CD4-positive, CD25-positive, alpha-beta regulatory T cell (primary cell): ENCODE measurements at places on chromosomes 6 and 20. TPM values are rescaled to one million over a fixed set of nuclear protein-coding genes. Genes with fewer than 3 reads are reported as not detected.

Gene WFDC11
- total RNA-seq = not detected

Gene DDO
- total RNA-seq = not detected

GRCh38 chr6:23184351-23184750 lies 615.0 kb downstream of the HDGFL1 start:
- no peak for DNase-seq

- no peak for DNase-seq
These were observed 91.8 kb downstream of the CAP2 start for GRCh38 chr6:17485181-17485580.

GRCh38 chr20:36352843-36353553 lies 46.9 kb downstream of the DLGAP4 start:
- DNase-seq = no peak

Gene TBP
- total RNA-seq = 16.5 TPM

DNA sequence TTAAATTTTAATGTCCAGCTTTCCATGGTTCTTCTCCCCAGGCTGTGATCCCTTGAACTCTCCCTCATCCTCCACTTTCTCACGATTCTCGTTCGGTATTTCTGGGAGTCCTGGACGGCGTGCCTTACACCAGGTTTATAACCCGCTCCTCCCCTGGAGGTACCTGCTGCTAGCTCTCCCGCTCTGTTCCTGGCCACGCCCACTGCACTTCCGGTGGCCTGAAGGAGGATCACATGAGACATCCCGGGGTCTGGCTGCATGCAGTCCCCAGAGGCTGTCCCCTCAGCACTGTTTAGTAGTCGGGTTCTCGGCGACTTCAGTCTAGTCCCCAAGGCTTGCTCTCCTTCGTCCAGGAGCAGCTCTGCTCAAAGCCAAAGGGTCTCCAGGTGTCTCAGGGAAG lies 28.4 kb upstream of the GCLC start:
- no peak for DNase-seq

Gene ZBTB46
- total RNA-seq = 0.49 TPM

DNA sequence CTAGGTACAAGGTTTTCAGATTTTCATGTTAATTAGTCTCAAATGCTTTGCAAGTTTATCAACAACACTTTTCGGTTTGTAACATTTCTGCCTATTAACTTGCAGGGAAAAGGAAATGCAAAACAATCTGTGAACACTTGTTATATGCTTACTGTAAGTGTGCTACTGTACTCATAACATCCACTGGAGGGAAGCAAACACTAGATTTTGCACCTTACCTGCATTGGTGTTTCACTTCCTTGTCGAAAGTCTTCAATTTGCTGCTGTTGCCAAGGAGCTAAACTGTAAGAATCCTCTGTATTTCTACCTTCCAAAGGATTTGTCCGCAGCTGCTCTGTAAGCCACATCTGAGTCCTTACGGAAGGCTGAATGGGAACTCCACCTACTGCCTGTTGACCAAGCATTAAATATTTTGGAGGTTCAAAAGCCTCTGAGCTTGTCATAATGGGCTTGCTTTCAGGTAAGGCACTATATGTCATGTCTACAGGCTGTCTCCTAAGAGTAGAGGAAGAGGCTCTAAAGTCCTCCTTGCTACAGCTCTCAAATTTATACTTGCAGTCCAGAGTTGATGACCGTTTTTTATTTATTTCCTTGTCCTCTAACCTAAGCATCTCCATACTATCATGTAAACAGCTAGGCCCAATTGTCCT lies 17.3 kb downstream of the PLN start:
- DNase-seq = no peak

DNA sequence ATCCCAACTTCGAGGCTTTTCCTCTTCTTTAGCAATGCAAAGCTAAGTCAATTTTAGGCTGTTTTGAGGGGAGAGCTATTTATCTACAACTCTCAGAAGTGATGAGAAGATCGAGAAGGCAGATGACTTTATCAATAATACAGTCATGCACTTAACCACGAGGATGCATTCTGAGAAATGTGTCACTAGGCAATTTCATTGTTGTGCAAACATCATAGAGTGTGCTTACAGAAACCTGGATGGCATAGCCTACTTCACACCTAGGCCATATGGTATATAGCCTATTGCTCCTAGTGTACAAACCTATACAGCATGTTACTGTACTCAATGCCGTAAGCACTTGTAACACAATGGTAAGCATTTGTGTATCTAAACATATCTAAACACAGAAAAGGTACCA lies 66.6 kb downstream of the PRND start:
- no peak for DNase-seq

Gene TXLNB
- 0.47 TPM for total RNA-seq

Gene NOTCH4
- 0.86 TPM for total RNA-seq

DNA sequence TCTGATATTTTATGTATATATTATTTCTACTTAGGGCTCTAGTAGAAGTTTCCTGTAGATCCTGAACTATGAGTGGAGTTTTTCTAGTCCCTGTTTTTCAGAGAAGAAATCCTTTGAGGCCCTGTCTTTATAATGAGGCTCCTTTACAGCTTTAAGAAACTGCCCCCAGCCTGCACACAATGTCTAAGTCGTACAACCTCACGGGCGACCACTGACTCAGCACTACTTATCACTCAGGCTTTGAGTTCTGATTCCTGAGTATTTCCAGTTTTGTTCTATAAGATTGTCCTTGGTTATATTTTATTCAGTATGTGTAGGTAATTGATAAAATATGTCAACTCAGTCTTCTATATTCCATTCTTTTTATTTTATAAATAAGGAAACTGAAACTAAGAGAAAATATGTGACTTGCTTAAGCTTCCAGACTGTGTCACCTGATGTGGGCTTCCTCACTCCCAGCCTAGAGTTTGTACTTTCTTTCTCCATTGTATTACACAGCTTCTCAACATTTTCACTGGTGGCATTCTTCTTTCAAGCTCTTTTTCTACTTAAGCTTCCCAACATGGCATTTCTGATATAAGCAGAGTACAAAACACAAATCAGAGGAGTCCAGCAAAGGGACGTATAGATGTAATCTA lies 167.0 kb downstream of the TBX18 start:
- no peak for DNase-seq

Gene PLCG1
- 540 TPM for total RNA-seq
